ENCODE measurements at places on chromosomes 7 and 10. TPM values are rescaled to one million over a fixed set of nuclear protein-coding genes. Genes with fewer than 3 reads are reported as not detected.
A peak's percentile ranks its signal among the peaks of the same experiment; 100 is the strongest.

Gene PRR15
- 0.20 TPM for total RNA-seq

Gene CTAGE8
- 5.3 TPM for total RNA-seq

Gene OR2A1
- 0.20 TPM for total RNA-seq

Gene LRRD1
- 0.30 TPM for total RNA-seq

Gene TFPI2
- 0.89 TPM for total RNA-seq

Gene HABP2
- total RNA-seq, result not detected

Gene CLRN3
- 0.39 TPM for total RNA-seq

Gene ADAM22
- total RNA-seq, result 18.6 TPM

Gene PAPOLB
- 0.30 TPM for total RNA-seq

Gene RAB19
- total RNA-seq, result 0.49 TPM

Gene IFIT3
- 11.2 TPM for total RNA-seq

Gene SCD
- 908 TPM for total RNA-seq

Gene TAX1BP1
- total RNA-seq, result 89.4 TPM

Gene TRIM50
- 0.20 TPM for total RNA-seq

DNA sequence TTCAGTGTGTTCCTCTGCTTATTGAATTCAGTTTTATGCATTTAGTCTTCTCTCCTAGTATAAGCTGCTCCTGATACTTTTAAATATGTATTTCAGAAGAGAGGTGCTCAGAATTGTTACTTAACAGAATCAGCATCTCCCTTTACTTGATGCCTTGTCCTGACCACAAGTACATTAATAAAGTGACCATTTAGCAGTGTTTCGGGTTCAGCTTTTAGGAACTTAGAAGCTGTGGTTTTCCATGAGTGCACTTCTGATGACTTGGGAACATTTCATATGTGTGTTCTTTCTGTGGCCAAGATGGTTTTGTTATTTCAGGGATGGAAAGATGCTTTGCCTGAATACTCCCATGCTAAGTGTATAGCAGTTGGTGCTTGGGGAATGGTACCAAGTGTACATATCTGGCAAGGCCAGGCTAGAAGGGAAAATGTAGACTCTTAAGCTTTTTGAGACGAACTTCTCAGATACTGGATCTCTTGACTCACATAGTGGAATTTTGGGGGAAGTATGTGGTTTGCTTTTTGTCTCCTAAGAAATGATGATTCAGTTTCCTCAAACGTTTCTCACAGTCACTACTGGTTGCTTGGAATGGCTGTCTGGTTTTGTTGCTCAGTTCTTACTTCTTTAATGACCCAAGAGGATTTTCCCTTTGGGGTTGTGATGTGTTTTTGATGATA, 17.2 kb downstream of the SGPL1 start:
- DNase-seq, result no peak

DNA sequence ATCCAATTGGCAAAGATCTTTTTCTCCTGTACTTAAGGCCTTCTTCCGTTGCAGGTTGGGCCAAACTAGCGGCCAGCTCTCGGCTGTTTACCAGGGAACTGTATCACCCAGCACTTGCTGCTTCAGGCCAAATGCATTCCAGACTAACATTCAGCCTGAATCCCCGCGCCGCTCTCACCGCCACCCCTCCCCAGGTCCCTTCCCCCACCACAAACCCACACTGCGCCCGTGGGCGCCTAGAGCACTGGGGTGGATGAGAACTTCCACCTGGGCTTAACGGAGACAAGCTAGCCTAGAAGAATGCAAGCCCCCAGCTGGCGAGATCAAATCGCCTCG, 676 bp downstream of the TCAF1 start:
- DNase-seq, result peak; percentile 56

DNA sequence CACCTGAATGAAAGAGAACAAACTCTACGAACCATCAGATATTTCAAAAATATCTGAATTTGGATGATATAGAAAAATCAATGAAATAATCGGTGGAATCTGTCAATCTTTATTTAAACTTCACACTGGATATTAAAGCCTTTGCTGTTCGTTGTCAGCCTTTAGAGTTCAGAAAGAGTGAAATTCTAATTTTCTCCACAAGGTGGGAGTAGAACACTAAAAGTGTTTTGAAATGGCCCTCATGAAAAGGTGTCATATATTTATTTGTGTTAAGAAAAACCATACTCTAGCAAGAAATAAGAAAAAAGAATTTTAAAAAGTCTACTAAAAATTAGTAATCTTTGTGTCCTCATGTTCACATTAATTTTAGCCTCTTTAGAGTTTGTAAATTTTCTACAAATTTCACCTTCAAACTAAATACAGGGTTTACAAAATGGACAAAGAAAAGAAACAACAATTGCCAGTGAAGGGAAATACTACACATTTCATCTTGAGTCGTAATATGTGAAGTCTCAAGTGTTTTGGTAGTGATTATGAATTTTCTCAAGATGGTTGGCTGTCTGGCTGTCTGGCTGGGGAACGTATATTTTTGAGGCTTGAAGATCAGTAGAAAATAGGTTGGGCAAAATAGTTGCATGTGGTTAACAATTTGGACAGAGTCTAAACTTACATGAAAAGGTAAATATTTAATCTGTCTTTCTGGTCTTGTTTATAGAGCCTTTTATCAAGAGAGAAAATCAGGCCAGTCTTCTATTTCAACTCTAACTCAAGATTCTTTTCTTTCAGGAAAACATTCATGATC, 43.7 kb downstream of the DNAJB9 start:
- peak; percentile 15 for DNase-seq

DNA sequence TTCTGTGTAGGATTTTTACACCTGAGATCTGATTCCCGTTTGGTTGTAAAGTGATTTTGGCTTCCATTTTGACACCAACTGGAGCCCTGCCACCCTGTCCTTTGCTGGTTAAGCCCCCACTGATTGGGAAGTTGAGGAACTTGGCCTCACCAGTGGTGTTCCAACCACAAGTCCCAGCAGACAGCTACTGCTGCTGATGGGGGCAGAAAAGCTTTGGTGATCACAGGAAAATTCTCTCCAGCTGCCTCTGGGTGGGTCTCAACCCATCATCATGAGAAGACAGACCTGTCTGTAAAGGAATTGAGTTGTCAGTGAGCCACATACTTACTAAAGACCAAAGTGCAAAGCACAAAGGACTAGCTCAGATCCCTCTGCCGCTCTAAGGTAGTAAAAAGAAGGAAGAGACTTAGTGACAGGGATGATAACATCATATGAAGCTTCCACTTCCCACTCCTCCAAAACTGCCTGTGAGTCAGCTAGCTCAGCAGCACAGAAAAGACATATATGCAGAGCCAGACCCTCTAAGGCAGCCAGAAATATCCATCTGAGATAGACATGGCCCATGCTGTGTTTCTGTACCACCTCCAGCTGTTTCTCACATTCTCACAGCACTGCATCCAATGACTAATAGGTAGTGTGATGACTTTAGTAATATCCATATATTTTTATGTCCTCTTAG, 22.4 kb upstream of the LRRC17 start:
- peak; percentile 12 for DNase-seq

- DNase-seq, result no peak
These were observed 261.6 kb downstream of the ZEB1 start for GRCh38 chr10:31580646-31581045.

GRCh38 chr10:113381416-113381815, 171.4 kb upstream of the HABP2 start:
- DNase-seq, result no peak

DNA sequence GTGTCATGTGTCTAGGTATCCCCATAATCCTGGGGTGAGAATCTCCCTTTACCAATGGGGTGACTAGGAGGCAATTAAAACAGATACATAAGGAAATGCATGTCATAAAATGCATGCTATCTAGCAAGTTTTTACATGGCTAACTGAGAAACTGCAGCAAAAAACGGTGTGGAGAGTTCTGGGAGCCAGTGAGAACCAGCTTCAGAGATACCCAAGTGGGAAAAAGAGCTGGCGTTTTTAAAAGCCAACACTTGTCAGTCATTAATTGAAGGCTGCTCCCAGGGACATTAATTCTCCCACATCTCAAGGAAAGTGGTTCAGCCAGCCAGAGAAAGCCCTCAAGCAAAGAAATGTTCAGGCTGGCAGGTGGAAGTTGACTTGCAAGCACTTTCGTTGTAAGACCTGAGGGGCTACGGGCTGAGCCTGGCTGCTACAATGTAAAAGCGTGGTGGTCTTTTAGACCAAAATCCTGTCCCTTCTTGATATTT, 28.1 kb downstream of the ST8SIA6 start:
- DNase-seq, result no peak

GRCh38 chr10:79563426-79563825, 3.2 kb upstream of the SFTPA2 start:
- no peak for DNase-seq

DNA sequence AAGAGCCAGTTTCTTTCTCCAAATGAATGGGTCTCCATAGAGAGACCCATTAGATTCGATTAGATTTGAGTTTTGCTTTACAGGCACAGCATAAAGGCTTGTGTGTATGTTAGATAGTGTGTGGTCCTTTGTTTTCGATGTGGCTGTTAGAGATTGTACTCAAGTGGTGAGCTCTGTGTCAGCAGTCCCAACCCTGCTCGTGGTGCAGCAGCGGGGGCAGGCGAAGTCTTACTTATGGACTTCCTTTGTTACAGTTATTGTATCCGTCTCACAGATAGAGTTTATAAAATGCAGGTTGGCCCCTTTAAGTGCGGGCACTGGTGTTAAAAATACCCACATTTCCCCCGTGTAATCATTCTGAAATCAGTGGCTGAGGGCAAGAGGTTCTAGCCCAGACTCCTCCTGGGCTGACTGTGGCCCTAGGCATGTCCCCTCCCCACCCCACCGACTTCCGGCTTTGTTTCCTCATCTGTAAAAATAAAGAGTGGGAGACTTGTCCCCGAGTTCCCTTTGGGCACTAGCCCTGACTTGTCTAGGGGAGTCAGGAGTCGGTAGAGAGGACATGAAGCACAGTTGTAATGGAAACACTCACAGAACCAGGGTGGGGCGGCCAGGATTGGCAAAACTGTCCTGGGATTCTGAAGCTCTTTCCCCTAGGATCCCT, 28.6 kb downstream of the MTURN start:
- no peak for DNase-seq

GRCh38 chr7:289209-289755, 688 bp upstream of the FOXL3 start:
- no peak for DNase-seq

GRCh38 chr10:116098411-116099022, 174.5 kb downstream of the GFRA1 start:
- DNase-seq, result no peak

- no peak for DNase-seq
These were observed 171.2 kb downstream of the EBF3 start for GRCh38 chr10:129792864-129793263.

DNA sequence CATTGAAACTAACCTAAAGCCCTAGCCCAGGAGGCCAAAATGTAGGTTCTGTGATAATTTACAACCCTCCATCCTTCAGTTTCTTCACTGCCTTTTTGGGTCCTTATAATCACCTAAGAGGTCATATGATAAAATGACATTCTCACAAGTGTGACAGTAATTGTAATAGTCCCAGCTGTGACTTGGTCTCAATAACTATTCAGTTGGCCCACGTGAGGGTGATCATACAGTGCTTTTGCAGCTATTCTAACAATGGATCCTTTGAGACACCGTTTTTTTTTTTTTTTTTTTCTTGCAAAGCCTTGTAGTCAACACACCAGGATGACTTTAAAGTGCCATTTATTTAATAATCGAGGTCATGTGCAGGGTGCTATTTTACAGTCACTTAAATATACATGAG, 760.0 kb downstream of the PHTF2 start:
- DNase-seq, result no peak

GRCh38 chr7:27153526-27153925, 1.1 kb upstream of the HOXA3 start:
- no peak for DNase-seq

- DNase-seq, result no peak
These were observed 14.4 kb downstream of the ALKBH4 start for GRCh38 chr7:102450242-102450641.

GRCh38 chr10:92699518-92700381, 10.0 kb downstream of the HHEX start:
- peak; percentile 8 for DNase-seq

- no peak for DNase-seq
These were observed 312.7 kb upstream of the IGFBP3 start for GRCh38 chr7:46233585-46234329.

GRCh38 chr7:1988533-1988930, 244.2 kb downstream of the MAD1L1 start:
- DNase-seq, result no peak

DNA sequence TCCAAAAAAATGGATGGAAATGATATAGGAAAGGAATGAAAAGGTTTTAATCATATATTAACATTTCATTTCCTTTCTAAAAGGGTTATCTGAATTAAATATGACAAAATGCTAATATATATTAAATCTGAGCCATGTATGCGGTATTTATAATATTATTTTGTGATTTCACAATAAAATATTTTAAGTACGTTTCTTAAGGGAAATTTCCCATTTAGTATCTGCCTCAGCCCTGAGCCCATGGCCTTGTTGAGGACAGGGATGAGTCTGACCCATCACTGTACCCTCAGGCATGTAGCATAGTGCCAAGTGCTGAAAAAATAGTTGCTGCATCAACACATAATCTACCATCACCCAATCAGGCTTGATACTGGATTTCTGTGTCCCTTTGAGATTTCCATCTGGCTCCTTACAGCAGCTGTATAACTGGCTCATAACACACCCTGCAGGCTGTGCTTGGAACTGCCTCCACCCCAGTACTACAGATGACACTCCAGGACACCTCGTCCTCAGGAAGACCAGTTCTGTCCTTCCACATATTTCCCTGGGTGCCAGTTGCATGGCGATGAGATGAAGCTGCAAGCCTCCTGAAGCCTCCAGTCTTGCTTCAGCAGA, 59.4 kb upstream of the ASAH2 start:
- DNase-seq, result no peak

DNA sequence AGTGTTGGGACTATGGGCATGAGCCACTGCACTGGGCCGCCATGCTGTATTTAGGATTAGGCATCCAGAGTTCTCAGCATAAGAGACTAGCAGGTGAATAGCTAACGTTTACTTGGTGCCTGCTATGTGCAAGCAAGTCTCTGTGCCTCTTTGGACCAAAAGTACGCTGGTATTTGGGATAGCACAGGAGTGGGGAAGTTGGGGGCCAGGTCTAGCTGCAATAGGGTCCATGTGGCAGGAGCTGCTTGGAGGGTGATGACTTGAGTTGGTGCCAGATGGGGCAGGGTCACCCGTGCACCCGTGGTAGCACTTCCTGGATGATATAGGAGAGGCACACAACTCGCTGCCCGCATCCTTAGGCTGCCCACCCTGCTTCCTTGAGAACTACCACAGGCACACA, 22.4 kb downstream of the NACAD start:
- DNase-seq, result no peak

- DNase-seq, result no peak
These were observed 108.7 kb downstream of the GFRA1 start for GRCh38 chr10:116164291-116164690.

DNA sequence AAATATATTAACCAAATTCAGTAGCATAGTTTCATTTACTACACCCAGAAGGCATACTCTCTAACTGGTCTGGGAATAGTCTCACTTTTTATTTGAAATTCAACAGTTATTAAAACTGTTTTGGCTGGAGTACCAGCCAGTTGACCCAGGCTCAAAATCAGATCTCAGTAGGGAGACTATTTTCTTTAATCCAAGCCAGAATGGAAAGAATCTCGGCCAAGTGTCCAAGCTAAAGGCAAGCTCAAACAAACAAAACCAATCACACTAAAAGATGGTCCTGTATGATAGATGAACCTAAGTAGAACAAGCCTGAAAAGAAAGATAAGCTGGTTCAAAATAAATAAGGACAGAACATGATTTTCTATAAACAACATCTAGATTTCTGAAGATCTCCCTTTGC, 259.6 kb upstream of the POM121L12 start:
- DNase-seq, result no peak

GRCh38 chr10:119449760-119450461, 92.6 kb downstream of the RGS10 start:
- DNase-seq, result peak; percentile 35

- no peak for DNase-seq
These were observed 126.4 kb upstream of the DKK1 start for GRCh38 chr10:52187521-52188258.

- DNase-seq, result no peak
These were observed 64.1 kb downstream of the CTTNBP2 start for GRCh38 chr7:117808910-117809705.
